ENCODE measurements at places on chromosomes 13 and 19.

DNA sequence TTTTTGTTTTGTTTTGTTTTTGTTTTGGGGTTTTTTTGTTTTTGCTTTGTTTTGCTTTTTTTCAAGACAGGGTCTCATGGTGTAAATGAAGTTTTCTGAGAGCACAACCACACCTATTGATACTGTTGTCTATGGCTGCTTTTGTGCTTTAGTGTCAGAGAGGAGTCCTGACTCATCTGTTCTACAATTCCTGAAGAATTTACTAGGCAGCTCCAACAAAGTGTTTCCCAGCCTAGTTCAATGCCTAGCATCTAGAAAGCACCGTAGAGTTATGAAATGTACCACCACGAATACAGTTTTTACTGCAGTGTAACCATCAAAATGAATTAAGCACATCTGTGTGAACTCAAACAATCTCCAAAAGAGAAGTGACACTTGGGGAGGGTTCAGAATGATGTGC, 21.2 kb downstream of the SAFB start:
- no peak for DNase-seq

GRCh38 chr13:107730813-107731212, 484.5 kb downstream of the LIG4 start:
- DNase-seq = no peak

DNA sequence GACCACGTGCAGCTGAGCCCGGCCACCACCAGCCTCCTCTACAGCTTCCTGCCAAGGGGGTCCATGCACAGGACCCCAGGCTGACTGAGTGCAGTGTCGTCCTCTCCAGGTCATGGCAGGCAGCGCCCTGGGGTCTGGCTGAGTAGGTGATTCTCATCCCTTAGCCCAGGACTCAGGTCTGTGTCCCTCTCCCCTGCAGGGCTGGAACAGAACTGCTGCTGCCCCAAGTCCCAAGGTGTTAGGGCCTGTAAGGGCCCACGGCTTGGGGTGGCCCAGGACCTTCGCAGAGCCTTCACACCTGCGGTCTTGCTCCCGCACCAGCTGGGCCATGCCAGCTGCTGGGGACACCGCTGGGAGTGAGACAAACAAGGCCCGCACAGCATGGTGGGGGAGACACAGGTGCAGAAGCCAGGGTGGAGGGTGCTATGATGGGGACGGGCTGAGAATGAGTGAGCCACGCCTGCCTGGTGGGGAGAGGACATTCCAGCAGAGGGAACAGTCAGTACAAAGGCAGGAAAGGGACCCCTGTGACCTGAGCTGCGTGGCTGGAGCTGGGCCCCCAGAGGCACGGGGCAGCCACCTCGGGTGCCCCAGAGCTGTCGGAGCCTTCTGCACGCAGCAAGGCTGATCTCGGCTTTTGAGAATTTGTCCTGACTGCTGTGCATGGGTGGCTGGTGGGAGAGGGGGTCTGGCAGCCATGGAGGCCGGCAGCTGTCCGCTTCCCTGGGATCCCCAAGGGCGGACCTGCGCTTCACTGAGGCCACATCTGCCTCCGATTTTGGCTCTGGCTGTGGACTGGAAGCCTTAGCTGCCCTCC, 11.9 kb downstream of the PLEKHF1 start:
- DNase-seq = no peak

DNA sequence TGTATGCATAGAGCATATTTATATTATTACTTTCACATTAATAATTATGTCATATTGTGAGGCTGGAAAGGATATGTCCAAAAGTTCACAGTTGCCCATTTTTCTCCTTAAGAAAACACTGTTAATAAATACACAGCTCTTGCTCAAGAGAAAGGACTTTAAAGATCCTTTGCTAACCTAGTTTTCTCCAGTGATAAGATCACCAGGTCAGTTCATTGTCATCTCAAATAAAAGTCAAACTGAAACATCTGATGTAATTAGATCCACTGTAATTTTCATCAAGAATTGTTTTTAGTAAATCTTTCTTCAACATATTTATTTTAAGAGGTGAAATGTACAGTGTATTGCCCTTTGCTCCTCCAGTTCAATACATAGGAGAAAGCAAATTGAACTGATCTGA, 82.8 kb upstream of the KLHL1 start:
- DNase-seq = no peak

DNA sequence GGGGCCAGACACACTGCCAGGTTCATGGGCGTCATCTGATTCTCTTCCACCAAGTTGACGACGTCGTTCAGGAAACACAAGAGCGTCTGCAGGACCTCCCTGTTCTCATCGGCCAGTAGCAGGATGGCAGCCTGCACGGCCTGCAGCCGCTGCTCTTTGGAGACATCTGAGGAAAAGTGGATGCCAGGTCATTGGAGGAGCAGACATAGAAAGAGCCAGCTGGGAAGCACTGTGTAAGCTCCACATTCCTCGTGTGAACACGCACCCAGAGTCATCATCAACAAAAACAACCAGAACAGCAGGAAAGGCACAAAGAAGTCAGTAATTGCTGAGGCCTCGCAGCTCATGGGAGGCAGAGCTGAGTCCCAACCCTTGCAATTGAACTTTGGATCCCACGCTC, 96.5 kb downstream of the KL start:
- DNase-seq = no peak

DNA sequence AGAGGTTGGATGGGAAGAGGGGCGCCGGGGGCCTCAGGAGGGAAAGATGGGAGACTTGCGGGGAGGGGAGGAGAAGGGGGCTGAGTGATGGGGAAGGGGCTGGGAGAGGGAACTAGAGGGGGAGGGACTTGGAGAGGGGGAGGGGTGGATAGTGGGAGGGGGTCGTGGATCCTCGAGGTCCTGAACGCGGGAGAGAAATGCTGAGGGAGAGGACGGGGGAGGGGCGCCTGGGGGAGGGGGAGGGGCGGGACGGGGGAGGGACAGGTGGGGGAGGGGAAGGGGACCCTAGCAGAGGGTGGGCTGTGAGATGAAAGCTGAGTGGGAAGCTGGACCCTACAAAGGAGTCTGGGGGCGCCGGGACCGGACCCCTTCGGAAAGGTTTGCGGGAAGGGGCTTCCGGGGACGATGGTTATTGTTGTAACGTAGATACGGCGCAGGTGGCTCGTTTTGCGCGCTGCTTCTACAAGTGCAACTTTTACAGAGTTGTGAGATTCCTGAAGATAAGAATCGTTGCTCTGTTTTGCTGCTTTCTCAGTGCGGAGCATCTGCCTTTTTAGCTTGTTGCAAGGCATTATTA, 418 bp downstream of the ZNF444 start:
- no peak for DNase-seq

DNA sequence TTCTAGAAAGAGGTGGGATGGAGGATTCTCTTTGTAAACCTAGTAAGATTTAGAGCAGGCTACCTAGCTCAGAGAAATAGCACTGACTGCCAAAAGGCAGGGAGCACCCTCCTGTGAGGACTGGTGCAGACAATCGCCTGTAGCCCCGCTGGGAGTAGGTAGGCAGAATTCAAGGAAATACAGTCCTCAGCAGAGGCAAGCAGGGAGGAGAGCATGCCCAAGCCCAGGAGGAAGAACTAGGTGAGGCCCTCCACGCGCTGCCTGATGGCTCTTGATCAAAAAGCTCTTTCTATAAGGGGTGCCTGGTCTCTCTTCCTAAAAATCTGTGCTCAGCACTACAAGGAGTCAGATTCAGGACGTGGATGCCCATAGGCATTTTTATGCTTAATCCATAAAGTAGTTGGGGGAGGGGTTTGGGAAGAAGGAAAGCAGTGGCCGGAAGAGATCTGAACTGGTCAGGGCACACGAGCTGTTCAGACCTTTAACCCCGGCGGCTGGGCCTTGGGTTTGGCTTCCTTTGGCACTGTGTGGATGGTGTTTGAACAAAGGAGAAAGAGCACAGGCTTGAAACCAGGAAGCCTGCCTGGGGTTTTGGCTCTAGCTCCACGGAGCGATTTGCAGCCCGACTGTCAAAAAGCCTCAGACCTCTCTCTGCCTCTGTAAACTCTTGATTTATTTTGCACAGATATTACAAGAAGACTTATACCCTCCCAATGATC, 320.6 kb downstream of the FOXO1 start:
- no peak for DNase-seq

DNA sequence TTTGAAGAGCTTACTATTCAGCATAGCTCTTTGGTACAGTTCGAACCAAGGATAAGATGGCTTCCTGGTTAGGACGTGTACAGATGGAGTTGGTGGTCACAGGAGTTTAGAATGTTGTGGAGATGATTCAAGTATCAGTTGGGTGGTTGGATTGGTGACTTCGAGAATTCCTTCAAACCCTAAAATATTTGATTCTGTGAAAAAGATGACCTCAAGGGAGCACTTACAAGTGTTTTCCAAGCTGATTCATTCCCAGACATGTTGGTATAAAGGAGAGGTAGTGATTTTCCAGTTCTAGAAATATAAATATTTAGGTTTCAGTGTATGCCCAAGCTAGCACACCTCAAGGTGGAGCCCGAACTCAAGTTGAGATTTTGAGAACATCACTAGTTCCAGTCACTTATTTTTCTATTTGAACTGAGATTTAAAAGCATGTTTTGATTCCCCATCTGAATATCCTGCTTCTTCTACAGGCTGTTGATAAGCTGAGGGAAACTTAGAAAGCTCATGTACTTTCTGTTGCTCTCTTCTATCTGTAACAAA, 306.1 kb downstream of the DCT start:
- DNase-seq = no peak

- no peak for DNase-seq
Measured at GRCh38 chr13:92390217-92390616, 836.4 kb upstream of the GPC6 start.

- DNase-seq = no peak
Measured at GRCh38 chr13:47794963-47795362, 206.1 kb downstream of the SUCLA2 start.

DNA sequence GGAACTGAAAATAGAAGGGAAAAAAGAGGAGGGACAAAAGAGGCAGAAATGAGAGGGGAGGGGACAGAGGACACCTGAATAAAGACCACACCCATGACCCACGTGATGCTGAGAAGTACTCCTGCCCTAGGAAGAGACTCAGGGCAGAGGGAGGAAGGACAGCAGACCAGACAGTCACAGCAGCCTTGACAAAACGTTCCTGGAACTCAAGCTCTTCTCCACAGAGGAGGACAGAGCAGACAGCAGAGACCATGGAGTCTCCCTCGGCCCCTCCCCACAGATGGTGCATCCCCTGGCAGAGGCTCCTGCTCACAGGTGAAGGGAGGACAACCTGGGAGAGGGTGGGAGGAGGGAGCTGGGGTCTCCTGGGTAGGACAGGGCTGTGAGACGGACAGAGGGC, at the start of gene CEACAM5:
Gene CEACAM5, plus strand, starts transcription at position 146 of the 400 bp plus-strand sequence. Its CDS starts 106 bp downstream, at position 252.
- no peak for DNase-seq

GRCh38 chr13:110907951-110908898, 6.6 kb downstream of the ANKRD10 start:
- DNase-seq = no peak

DNA sequence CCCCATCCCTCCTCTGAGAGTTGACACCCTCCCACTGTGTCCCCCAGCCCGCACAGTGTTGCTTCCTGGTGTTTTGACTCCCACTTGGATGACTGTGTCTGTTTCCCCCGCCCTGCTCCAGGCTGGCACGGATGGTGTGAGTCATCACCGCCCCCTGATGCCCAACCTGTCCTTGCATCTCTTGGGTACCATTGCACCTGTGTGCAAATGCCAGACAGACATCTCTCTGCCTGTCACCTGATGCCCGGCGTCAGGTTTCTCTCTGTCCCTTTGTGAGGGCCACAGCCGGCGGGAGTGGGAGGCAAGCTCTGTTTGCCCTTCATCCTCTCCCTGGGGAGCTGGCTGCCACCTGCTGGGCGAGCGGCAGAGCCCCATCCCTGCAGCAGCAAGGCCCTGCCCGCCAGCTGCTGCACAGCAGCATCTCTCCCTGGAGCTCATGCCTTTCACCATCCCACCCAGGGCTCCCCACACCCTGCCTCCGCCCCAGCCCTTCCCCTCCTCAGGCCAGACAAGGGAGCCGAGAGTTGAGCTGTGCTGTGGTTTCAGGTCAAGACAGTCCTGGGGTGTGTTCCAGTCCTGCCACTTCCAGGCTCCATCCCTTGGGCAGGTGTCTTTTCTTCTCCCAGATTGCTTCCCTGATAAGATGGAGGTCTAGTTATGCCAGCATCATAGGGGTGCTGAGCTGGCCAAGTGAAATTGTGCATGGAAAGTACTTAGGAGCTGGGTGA, 29.7 kb downstream of the NKPD1 start:
- DNase-seq = no peak

DNA sequence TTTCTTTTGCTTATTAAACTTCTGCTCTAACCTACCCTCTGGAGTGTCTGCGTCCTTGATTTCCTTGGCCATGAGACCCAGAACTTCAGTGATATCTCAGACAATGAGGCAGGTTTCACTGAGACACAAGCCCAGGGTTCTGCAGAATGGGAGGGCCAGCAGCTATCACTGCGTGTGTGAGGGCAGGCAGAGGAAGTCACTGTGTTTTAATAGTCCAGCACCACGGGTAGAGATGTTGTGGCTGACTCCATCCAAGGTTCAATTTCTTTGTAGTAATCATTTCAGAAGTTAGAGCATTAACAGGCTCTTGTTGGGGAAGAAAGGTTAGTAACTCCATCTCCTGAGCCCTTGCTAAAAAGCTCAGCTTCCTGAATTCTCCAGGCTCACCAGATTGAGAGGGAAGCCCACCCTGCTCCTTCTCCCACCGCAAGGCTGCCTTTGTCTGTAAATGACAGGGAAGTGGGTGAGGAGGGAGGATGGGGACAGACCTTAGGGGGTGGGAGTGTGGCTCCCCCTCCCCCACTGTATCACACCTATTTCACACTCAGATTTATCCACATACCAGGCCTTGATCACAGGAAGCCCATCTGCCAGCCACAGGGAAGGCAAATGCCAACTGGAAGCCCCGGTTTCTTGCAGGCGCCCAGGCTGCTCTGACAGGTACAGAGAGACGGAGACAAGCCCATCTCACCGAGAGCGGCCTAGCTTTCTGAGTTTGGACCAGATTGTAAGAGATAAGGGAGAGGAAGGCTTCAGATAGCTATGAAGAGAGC, 2.1 kb downstream of the C19orf12 start:
- no peak for DNase-seq

GRCh38 chr13:94327318-94327717, 152.2 kb downstream of the DCT start:
- no peak for DNase-seq

GRCh38 chr19:13401388-13401787, 104.9 kb downstream of the CACNA1A start:
- no peak for DNase-seq

DNA sequence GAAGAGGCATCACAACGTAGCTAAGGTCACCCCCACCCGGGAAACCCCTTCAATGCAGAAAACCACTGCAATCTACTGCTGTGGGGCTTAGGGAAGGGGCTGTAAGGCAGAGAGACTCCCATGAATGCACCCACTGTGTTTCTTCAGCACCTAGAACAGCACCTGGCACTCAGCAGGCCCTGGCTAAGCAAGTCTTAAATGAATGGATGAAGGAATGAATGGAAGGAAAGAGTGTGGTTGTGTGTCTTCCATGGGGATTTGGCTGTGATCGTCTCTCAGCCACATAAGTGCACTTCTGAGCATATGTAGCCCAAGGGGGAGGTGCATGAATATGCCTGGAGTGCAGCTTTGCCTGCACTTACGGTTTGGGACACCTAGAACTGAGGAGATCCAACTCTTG, 2.9 kb downstream of the CCDC159 start:
- DNase-seq = no peak

DNA sequence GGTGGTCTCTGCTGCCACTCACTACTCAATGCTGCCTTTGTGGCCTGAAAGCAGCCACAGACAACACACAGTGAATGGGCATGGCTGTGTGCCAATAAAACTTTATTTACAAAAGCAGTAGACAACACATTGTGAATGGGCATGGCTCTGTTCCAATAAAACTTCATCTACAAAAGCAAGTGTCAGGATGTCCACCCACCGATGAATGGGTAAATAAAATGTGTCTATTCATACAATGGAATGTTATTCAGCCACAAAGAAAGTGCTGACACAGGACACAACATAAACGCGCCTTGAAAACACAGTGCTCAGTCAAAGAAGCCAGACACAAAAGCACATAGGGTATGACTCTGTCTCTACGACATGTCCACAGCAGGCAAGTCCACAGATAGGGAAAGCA, 20.1 kb downstream of the ZSCAN5A start:
- DNase-seq = no peak
